ENCODE measurements at places on chromosomes 7 and 10.

- DNase-seq, result no peak
Observed at GRCh38 chr10:93465806-93466675, 16.1 kb downstream of the MYOF start.

DNA sequence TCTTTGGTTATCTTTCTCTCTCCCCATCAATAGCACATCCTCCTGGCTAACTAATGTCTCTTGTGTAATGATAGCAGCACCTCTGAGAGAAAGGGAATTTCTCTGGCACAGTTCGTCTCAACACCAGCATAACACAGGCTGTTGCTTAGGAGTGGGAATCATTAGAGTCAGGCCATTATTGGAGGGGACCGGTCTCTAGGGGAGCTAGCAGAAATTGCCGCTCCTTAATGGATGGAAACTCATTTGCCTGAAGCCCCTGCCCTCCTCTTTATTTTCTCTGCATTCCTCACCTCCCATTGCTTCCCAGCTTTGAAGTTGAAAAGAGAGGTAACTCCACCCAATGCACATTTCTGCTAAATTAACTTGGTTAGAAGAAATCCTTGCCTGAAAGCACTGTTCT, 11.9 kb downstream of the LRRC4 start:
- no peak for DNase-seq

DNA sequence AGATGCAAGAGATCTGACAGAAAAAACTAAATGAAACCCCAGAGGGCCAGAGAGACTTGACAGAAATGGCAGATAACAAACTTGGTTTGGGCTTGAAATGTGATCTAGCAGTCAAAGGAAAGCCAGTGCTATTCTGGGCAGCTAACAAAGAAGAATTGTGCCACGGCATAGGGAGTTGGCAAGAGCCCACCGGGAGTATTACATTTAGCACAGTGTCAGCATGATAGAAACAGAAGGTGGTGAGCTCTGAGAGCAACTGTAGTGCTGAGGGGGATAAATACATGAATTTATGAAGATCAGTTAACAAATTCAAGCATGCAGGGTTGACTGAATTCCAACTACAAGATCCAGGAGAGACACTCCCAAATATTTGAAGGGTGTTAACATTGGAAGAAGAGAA, 91.1 kb downstream of the AHCYL2 start:
- peak; percentile 17 for DNase-seq

- no peak for DNase-seq
Observed at GRCh38 chr10:343231-344220, 208.3 kb downstream of the ZMYND11 start.

GRCh38 chr10:6300106-6300783, 97.5 kb downstream of the PFKFB3 start:
- DNase-seq, result no peak

- no peak for DNase-seq
Observed at GRCh38 chr10:31698181-31698830, 230.3 kb downstream of the ARHGAP12 start.

GRCh38 chr10:59060852-59061251, 115.6 kb upstream of the PHYHIPL start:
- DNase-seq, result no peak

- DNase-seq, result no peak
Observed at GRCh38 chr7:90961037-90961725, 303.1 kb upstream of the FZD1 start.

- DNase-seq, result no peak
Observed at GRCh38 chr10:70786799-70787415, 1.7 kb upstream of the TBATA start.

DNA sequence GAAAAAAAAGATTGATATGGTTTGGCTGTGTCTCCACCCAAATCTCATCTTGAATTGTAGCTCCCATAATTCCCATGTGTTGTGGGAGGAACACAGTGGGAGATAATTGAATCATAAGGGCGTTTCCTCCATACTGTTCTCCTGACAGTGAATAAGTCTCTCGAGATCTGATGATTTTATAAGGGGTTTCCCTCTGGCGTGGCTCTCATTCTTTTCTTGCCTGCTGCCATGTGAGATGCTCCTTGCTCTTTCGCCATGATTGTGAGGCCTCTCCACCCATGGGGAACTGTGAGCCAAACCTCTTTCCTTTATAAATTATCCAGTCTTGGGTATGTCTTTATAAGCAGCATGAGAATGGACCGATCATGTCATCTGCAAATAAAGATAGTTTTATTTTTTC, 29.4 kb upstream of the MAP3K8 start:
- DNase-seq, result no peak

DNA sequence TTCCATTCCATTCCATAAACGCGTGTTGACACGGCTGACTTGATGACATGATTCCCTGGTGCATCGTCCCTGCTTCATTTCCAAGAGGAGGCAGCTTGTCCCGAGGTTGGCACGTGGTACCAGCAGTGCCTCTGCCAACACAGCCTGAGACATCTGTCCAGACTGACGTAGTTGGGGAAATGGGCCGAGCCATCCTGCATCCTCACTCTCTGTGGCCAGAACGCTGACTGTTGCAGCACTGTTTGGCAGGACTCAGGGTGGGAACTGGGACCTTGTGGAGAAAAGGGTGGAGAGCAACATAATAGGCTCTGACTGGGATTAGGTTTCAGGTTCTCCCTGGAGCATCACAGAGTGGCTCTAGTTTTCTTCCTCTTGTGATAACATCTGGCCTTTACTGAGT, 118.6 kb upstream of the BTBD16 start:
- DNase-seq, result peak; percentile 97

DNA sequence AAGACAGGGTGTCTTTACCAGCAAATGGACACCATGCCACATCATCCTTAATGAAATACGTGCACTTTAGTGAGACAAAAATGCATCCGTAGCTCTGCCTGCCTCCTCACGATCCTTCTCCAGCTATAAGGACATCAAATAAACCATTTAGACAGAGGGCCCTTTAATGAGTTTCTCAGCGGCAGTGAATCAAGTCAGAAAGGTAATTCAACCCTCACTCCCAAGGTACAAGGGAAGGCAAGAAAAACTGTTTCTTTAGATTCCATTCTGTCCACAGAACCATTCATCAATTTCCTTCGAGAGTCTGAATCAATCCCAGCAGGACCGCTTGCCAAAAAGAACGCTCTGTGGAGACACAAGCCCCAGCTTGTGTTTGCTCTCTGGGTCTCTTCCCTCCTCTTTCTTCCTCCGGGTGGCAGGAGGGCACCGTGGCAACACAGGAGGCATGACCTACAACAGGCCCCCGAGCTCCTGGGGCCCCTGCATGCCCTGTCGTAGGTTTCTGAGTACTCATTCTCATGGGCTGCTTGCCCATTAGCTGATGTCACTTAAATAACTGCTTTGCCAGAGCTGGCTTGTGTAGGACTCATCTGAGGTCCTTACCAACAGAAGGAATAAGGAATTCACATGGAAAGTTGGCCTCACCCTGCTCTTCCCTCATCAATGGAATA, 297.8 kb upstream of the PRKCQ start:
- DNase-seq, result no peak

GRCh38 chr7:135001390-135002165, 15.3 kb downstream of the AGBL3 start:
- no peak for DNase-seq

GRCh38 chr10:48445932-48446331, 139.5 kb downstream of the MAPK8 start:
- DNase-seq, result no peak

GRCh38 chr7:98212532-98213041, 1.3 kb downstream of the BHLHA15 start:
- DNase-seq, result no peak

- DNase-seq, result no peak
Observed at GRCh38 chr10:76155961-76156360, 724.5 kb downstream of the LRMDA start.

DNA sequence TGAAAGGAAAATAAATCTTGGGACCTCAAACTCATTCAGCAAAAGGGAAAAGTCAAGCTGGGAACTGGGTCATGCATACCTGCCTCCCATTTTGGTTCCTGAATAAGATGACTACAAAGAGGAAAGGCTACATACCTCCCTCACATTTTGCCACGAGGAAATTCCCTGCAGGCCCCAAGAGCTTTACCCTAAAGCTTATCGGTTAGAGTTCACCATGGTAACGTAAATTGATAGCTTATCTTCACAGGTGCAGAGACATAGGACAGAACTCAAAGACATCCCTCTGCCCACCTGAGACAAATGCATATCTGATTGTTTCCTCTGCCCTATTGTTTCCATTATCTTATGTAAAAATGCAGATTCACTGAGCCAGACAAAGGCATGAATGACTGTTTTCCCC, 31.5 kb upstream of the GRB10 start:
- no peak for DNase-seq

- no peak for DNase-seq
Observed at GRCh38 chr10:123143162-123143824, 4.6 kb upstream of the HMX2 start.

- DNase-seq, result peak; percentile 94
Observed at GRCh38 chr10:44310762-44311562, 73.9 kb downstream of the CXCL12 start.

DNA sequence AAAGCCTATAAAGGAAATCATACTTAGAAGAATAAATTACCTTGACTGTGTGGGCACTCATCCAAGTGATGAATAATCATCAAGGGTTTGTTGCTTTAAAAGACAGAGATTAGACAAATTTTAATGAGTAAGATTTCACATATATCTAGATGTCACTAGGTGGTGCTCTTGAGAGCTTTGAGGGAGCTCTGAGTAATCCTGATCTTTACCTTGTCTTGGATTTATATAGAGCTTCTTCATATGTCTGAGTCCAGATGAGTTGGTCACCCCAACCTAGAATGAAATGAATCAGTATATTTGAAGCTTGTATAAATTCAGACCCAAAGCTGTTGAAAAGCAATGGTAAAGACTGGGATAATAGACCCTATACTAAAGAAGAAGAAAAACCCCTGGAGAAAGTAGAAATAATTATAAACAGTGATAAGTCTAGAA, 3.7 kb downstream of the AGR2 start:
- DNase-seq, result no peak

DNA sequence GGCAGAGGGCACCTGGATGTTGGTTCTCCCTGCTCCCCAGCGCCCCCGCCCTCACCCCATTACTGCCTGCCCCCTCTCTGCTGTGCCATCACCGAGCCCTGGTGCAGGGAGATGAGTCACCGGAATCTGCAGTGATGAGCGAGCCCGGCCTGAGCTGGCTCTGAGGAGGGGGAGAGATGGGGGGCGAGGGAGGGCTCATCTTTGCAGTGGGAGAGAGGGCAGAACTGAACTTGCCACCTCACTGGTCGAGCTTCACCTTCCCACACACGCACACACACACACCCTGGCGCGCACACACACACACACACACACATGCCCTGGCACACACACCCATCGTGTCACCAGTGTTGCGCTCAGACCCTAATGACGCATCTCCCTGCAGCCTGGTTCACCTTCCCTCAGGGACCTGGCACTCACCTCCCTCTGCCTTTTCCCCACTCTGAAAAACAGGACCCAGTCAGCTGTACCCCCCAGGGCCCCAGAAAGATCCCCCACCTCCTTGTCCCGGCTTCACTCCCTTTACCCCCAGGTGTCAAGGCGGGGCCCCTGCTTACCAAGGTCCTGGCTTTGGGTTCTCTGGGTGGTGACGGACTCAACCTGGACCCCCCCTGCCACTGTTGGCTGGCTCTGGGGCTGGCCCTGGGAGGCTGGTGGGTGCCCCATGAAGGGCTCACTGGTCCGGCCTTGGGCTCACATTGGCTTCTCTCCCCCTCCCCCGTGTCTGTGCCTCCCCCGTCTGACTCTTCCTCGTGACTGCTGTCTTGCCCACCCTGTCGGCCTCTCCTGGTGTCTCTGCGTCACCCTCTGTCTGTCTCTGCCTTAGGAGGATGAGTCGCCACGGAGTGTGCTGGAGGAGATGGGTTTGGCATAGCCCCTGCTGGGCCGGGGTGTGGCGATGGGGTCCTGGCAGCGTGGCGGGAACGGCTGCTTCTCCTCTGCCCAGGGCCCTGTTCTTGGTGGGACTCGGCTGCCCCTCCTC, 5.4 kb downstream of the VGF start:
- no peak for DNase-seq

DNA sequence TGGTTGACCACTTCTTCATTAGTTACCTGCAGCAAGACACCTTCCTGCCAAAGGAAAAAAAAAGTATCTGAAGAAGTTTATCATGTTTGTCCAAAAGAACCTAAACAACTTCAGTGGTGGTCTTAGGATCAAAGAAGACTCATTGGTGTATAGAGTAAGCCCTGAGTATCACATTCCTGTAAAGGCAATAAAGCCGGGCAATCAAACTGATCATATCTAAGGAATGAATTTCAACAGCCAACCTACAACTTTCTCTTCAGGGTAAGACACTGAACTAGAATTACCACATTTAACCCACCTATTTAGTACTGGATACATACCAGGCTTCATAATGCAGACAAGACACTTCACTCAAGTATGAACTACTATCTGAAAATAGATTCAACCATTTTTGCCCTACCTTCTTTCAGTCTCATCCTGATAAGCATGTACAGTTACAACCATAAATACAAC, 10.1 kb downstream of the HNRNPA2B1 start:
- no peak for DNase-seq

GRCh38 chr10:8312079-8312478, 257.6 kb downstream of the GATA3 start:
- no peak for DNase-seq

- DNase-seq, result no peak
Observed at GRCh38 chr7:98149116-98149692, 42.5 kb downstream of the LMTK2 start.

DNA sequence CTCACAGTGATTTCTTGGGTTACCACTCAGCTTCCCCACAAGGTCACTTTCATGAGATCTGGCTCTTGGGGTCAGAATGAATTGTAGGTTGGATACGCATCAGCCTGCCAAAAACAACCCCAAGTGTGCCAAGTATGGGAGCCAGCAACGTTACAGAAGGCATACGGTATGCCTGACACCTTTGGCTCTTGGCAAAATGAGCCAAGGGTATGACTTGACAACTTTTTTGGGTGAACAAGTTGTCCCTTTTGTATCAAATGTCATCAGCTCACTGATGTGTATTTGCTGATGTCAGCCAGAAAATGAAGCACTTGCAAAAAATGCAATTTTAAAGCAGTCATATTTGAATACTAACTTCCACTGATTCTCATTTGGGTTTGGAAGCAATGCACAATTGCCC, 168.4 kb downstream of the CACNB2 start:
- no peak for DNase-seq
